NCI-H2081 treated with DMSO at 0.1 percent for 48 hours (cell line): ENCODE measurements at places on chromosomes 2 and 18.

DNA sequence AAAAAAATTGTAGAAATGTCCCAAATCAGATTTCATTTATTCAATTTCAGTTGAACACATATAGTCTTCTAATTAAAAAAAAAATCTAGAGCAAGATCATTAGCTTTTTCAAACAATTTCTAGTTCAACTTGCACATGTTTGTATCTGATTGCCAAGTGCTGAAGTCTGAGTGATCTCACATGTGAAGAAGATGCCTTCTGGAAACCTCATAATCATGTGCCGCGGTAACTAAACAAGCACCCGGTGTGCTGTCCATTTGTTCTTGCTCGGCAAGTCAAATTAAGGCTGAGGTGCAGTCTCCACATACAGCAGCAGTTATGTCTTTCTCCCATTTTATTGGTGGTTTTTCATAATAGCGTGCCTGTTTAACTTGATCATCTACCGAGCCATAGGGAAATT lies 18.7 kb downstream of the CABLES1 start:
- DNase-seq, result no peak

DNA sequence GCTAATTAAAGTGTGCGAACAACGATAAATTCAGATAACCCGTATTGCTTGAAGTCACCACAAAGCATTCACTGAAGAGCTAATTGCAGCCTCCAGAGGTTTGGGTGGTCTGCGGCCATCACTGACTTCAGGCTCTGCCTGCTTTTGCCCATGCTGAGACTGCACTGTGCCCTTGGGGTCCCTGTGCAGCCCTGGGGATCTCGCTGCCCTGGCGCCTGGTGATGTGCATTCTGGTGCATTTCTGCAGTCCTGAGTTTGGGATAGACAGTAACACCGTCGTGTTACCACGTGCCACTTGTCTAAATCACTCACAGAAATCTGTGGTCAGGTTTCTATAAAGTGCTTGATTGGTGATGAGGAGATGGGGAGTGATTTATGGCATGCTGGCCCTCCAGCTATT lies 27.6 kb downstream of the LDLRAD4 start:
- DNase-seq, result no peak

- no peak for DNase-seq
Measured at GRCh38 chr2:79622508-79622907, 109.7 kb downstream of the CTNNA2 start.

- peak; percentile 23 for DNase-seq
Measured at GRCh38 chr2:70070542-70071268, 16.6 kb upstream of the PCBP1 start.

DNA sequence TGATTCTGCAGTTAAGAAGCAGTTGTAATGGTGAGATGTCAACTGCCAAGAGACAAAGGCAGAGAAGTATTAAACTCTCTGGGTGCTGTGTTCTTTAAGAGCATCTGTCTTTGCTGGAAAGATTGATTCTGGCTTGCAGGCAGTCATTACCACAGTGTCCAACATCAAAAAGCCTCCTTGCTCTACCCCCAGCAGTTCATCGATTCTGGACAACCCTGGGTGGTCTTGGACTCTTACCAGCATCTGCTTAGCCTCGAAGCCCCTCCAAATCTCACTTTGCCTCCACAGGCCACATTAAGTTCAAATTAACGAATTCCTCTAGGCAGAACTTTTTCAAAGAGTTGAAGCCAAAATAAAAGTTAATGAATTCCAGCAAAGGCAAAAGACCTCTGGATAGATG lies 1061.4 kb downstream of the TSN start:
- DNase-seq, result no peak

DNA sequence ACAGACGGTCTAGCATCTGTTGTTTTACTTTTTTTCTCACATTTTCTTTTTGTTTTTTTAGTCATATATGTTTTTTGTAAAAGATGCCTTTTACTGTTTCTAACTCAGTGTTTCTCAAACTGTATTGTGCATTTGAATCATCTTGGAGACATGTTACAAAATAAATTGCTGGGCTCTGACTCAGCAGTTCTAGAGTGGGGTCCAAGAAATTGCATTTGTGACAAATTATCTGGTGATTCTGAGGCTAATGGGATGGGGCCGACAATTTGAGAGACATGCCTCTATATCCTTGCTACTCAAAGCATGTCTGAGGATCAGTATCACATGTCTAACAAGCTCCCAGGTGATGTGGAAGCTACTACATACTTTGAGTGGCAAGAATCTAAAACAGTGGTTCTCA lies 478.8 kb downstream of the PLCL1 start:
- no peak for DNase-seq

GRCh38 chr2:152548111-152548875 lies 169.0 kb downstream of the PRPF40A start:
- DNase-seq, result no peak

DNA sequence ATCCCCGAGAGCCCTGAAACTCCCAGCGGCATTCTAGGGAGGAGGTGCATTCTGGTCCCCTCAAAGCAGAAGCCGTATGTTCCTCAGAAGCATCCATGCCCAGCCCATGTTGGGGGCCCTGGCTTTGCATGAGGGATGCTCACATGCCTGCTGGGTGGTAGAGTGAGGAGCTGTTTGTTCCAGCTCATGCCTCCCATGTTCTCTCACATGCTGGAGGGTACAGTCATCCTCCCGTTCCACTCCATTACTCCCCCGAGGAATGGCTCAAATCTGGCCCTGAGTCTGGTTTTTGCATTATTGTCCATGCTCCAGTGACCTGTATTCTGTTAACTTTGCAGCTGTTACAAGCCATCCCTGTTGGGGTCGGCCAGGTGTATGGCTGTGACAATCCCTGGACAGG lies 24.1 kb downstream of the SLC14A2 start:
- no peak for DNase-seq

GRCh38 chr2:64342195-64343099 lies 111.5 kb upstream of the LGALSL start:
- no peak for DNase-seq

DNA sequence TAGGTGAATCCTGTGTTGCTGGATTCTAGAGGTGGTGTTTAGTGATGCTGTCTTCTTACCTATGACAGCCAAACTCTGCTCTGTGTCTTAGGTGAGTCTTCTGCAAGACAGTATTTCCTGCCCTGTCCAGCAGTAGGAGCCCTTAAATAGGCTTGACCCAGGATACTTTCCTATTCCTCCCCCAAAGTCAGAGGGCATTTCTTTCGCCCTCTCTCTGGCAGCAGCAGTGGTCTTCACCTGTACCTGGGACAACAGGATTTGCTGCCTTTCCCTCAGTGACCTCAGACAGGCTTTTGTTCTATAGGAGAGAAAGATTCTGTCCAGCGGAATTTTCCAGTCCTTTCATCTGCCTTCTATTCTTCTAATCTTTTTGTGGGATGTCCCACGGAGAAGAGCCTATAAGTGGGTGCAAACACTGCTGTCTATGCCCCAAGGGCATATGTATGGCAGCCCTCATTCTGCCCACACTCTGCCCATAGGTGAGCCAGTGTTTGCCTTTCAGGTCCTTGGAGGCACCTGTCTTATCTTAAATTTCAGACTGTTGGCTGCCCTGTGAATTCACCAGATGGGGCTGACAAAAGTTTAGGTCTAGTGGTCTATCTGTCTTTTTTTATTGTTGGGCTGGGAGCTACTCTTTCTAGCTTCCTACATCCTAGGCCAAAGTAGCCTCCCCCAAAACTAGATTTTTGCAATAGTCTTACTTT lies 177.3 kb upstream of the SPOPL start:
- no peak for DNase-seq

DNA sequence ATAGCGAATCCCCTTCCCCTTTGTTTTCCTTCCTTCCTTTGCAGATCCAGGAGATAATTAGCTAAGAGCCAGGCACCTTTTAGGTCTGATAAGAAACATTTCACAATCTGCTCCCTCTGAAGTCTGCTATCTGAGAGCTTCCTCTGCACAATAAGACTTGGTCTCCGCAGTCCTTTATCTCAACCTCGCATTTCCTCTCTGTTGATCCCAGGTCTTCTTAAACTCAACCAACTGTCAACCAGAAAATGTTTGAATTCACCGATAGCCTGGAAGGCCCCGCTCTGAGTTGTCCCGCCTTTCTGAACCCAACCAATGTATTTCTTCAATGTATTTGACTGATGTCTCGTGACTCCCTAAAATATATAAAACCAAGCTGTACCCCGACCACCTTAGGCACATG lies 78.4 kb upstream of the CTDP1 start:
- DNase-seq, result no peak

DNA sequence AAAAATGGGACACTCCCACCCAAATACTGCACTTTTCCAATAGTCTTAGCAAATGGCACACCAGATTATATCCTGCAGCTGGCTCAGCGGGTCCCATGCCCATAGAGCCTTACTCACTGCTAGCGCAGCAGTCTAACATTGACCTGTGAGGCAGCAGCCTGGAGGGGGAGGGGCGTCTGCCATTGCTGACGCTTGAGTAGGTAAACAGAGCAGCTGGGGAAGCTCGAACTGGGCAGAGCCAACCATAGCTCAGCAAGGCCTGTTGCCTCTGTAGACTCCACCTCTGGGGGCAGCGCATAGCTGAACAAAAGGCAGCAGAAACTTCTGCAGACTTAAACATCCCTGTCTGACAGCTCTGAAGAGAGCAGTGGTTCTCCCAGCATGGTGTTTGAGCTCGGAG lies 110.4 kb downstream of the CTIF start:
- no peak for DNase-seq

DNA sequence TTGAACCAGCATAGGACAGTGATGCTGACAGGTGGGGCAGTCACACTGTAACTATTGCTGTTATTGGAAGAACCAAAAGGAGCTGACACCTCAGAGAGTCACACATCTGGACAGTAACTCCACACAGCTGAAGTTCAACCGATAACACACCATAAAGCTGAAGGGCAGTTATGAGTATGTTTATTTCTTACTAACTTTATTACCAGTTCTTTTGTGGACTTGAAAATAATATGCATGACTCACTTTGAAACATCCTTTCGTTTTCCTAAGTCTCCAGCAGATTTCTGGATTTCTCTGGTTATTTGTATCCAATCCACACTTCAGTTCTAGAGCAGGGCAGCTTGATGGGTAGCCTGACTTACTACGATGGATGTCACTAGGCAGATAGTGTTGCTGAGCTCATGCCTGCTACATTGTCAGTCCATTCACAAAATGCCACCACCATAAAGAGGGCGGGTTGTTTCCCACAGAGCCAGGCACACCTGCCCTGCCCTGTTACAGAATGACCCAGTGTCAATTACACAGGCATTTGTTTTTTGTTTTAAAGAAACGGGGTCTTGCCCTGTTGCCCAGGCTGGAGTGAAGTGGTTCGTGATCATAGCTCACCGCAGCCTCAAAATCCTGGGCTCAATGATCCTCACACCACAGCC lies 8.4 kb upstream of the AGBL5 start:
- no peak for DNase-seq

DNA sequence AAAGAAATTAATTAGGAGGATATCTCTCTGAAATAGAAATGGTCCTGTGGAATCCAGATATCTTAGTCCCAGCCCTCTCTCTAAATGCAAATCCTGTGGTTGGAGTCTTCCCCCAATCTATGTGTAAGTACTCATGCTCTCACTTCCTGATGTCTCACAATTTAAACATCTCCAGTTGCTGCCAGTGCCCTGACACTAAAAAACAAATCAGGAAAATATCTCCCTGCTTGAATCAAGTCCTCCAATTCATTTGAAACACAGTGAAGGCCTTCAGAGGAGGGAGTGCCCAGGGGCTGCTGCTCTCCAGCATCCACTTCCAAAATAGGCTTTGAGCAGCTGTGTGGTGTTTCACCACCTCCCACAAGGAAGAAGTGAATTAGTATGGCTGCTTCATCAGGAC lies 413.8 kb downstream of the RAD51AP2 start:
- DNase-seq, result no peak

- no peak for DNase-seq
Measured at GRCh38 chr2:221068123-221068522, 504.0 kb downstream of the EPHA4 start.

- no peak for DNase-seq
Measured at GRCh38 chr2:227163998-227164762, at the start of the genes COL4A3 and COL4A4. Gene COL4A3, plus strand, starts transcription at chr2:227164624. Its CDS starts 103 bp downstream, at chr2:227164727. Gene COL4A4, minus strand, starts transcription at chr2:227164205. Its CDS starts 16,722 bp downstream, at chr2:227147483.

DNA sequence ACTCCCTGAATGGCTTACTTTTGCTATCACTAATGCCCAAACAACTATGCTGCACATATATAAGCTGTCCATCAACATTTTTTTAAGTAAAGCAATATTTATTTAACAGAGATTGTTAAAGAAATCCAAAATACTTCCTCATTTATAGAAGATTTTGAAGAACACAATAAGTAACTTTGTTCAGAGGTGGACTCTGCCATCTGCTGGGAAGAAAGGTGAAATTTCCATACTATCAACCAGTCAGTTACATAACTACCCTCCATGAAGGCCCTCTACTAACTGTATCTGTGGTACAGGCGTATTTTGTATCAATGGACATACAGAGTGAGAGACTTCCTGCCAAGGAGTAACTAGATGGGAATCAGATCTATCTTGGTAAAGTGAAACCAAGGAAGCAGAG lies 106.0 kb downstream of the DTNB start:
- DNase-seq, result no peak

GRCh38 chr2:178005756-178006155 lies 66.8 kb downstream of the PDE11A start:
- DNase-seq, result no peak

DNA sequence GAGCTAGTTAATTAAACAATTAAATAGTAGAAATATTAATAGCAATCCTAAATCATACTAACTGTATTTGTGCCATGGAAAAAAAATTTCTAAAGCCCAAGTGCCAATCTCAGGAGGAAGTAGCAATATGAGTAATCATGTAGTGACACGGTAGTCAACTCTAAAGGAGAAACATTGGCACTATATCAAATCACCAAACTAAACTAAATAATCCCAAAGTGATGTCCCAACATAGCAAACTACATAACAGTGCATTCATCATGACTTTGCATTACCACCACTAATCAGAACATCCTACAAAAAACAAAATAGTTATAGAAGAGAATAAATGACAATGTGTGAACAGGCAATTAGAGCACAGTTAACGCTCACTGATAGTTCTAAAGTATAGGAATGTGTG lies 195.1 kb downstream of the EXOC6B start:
- DNase-seq, result no peak
